RWPE2 (cell line): ENCODE measurements at places on chromosomes 13 and 19.

DNA sequence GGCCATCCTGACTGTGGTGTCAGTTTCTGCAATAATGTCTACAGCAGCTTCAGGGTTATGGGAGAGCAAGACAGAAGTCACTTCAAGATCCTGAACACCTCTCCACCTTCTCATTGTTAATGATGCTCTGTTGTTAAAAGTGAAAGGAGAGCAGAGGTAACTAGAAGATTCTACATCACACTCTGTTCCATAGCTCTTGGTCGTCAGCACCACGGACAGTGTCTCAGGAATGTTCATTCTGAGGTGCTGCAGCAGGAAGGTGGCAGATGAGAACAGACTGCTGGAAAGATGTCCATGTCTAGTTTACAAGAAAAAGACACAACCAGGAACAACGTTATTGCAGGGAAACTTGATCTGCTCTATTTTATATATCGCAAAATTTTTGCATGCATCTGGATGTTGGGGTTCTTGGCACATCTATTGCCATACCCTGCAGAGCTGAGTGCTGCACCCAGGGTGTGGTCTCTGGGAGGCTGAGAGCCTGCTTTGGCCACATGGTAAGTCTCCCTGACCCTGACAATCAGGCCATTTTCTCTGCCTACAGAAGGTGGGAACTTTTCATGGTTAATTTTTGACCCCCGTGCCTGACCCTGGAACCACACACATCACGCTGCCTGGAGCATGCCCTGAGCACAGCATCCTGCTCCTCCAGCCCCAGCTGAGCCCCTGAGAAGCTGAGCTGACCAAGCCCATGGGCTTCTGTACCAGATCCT, 12.7 kb downstream of the CEACAM21 start:
- DNase-seq, result no peak

- DNase-seq, result peak; percentile 96
Observed at GRCh38 chr19:9792206-9793070, 23.9 kb upstream of the ZNF846 start.

DNA sequence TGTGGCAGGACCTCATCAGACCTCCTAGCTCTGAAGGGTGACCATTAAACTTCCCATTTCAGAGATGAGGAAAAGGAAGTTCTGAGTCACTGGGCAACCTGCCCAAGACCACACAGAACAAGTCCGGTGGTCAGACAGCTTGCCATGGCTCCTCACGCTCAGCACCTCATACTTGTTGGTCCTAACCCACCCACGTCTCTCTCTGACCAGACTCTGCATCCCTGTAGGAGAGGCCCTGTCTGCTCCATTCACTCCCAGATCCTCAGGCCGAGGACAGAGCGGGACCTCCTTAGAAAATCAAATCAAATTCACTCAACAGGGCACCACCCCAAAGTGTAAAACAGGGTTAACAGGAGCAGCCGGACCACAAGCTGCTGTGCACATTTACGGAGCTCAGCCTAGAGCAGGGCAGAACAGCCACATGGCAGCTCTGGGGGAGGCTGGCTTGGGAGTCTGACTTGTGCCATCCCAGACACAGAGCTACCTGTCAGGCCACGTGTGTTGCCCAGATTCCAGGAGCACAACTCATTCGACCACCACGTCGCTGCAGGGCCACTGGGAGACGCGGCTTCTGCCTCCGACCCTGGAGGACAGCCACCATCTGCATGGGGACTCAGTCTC, 1.7 kb downstream of the MIER2 start:
- DNase-seq, result peak; percentile 59

DNA sequence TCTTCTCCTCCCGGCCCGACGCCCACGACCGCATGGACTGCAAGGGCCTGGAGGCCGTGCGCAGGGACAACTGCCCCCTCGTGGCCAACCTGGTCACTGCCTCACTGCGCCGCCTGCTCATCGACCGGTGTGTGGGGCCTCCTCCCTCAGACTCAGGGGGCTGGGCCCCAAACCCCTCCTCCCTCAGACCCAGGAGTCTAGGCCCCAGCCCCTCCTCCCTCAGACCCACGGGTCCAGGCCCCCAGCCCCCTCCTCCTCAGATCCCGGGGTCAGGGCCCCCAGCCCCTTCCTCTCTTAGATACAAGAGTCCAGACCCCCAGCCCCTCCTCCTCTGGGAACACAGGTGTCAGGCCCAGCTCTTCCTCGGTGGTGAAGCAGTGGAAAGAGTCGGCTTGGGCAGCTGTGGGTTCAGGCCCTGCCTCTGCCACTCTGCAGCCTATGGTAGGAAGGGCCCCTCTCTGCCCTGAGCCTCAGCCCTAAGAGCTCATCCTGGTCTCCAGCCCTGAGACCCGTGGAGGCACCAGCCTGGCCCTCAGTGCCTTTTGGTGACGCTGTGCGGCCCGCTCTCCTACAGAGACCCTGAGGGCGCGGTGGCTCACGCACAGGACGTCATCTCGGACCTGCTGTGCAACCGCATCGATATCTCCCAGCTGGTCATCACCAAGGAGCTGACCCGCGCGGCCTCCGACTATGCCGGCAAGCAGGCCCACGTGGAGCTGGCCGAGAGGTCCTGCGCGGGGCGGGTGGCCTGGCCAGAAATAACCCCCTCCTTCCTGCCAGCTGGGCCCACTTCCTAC, 3.7 kb upstream of the SPIB start:
- DNase-seq, result no peak

- DNase-seq, result no peak
Observed at GRCh38 chr13:110161112-110161882, 145.7 kb downstream of the COL4A1 start.
